ENCODE measurements at places on chromosomes 6 and 20.

DNA sequence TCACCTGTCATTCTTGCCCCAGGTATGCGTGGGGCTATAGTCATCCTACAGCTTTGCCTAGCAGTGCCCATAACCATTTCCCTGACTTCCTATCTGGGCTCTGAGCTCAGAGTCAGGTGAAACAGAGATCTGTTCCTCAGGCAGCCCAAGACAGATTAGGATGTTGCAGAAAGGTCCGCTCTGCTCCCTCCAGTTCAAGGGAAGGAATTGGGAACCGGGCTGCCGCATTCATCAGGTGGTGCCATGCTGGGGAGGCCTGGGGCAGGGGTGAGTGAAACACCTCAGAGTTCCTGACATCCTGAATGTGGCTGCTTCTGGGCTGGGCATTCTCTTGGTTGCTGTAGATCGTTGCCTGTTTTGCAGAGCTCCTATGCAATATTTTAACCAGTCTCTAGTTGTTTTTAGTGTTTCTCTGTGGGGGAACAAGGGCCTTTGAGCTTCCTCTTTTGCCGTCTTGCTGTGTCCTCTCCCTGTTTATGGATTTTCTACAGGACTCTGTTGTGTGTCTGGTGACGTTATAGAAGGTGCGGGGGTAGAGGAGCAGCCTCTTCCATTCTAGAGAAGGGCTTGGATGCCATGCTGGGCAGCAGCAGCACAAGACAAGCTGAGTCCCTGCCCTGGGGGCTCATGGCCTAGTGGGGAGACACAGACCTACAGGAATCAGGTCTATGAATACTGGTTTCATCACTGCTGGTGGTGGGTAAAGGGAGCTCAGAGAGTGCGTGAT lies 9.2 kb downstream of the ENTPD6 start:
- no peak for DNase-seq

- DNase-seq, result no peak
Measured at GRCh38 chr20:35063168-35063567, 29.4 kb downstream of the TRPC4AP start.

DNA sequence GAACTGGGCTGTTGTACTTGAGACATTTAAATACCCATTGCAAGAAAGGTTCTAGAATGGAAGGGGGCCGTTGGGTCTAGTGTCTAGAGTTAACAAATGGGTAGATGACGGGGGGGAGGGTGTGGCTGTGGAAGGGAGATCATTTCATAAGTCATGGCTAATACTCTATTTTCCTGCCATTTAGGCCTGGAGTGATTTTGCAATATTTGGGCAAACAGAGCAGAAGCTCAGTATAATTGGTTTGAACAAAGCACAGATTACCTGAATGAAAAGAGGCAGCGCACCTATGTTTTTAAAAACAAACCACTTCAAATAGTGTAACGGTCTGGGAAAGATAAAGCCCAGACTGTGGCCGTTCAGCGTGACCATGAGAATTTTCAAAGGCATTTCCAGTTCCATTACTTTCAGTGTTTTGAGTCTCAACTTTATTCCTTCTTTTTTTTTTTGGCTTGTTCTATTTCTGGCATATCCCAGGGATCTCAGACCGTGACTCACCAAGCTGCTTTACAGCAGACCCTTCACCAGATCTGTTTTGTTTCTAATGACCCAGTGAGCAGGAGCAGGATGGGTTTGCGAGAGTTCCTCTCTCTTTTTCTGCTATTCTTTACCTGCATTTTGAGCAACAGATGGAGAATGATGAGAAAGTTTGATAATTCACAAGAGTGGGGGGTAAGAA lies 73.7 kb downstream of the LYRM2 start:
- DNase-seq, result no peak

DNA sequence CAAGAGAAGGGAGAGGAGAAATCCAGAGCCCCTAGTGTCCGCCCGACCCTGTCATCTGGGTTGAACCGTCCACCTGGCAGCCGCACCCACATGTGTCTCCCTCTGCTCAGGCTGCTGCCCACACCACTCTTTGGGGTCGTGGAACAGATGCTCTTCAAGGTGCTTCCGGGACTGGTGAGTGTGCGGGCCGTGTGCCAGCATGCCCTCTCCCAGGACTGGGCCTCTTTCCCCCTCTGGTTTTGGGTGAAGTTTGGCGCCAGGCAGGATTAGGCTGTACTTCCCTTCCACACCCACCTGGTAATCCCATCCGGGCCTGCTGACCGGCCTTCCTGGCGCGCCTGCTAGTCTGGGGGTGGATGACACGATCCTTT lies 7.9 kb downstream of the BPIFB3 start:
- DNase-seq, result no peak

DNA sequence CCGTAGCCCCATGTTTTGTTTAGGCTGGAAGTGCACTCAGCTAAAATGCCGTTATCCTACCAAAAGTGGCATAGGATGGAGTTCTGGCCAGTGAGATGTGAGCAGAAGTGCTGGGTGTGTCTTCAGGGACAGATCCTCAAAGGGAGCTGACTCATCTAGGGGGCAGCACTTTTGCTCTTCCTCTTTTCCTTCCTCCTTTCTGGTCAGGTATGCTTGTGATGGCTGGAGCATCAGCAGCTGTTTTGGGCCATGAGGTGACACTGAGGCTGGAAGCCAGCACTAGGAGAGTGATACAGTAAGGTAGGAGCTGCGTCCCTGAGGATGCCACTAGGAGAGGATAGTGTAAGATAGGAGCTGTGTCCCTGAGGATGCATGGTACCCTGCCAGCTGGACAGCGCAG lies 4.6 kb upstream of the OSBPL2 start:
- no peak for DNase-seq

DNA sequence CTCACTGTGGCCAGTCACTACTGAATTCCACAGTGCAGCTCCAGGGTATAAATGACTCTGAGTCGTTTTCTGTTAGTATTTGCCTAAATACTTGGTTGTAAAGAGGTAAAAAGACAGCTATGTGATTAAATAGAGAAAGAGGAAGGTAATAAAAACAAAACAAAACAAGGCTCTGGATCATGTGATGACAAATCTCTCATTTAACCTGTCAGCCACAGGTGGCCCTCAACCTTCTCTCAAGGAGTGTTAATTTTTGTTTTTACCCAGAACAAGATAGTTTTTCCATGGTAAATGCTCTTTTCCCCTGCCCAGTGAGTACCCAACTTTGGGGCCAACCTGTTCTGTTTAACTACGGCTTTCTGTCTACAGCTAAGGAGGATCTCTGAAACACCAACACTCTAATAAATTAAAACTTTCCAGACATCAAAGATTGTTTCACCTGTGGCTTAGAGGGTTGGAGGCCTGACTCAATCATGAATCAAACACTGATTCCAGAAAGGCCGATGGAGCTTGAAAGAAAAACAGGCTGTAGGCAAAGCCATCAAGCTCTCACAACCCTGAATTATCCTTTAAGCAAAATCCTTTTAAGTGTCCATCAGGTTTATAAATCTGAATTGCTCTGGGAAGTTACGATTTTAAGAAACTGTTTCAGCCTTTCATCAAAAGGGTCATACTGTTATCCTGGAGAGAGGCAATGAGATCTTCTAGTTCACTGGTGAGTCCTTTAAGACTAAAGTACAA lies 81.5 kb upstream of the BCLAF1 start:
- no peak for DNase-seq

DNA sequence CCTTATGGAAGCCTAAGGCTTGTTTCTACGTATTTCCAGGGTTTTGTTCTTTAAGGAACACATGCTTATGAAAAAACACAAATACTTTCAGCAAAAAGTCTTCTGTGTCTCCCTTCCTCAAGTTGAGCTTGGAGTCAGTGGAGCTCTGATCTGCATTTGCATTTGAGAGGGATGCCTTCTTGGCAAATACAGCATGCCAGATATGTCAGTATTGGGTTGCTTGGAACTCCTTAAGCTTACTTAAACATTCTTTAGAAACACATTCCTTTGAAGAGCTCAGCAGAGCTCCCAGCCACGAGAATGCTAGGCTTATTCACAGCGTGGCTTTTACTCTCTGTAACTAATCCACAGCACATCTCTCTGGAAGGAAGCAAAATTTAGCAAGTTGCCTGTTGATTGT lies 68.3 kb downstream of the ANKRD6 start:
- no peak for DNase-seq

- DNase-seq, result no peak
Measured at GRCh38 chr6:125574604-125575003, 174.8 kb upstream of the HEY2 start.

GRCh38 chr6:132380358-132381029 lies 20.8 kb downstream of the MOXD1 start:
- no peak for DNase-seq

Data from PC-3 (cell line).